Endothelial cell of umbilical vein (primary cell): ENCODE measurements at places on chromosomes 13 and 19. TPM values are rescaled to one million over a fixed set of nuclear protein-coding genes. Genes with fewer than 3 reads are reported as not detected.

COMP gene
- total RNA-seq: not detected in 2 replicates

FGF22 gene
- total RNA-seq: not detected in 2 replicates

PRR19 gene
- total RNA-seq: 1.0 and 1.5 TPM in 2 replicates

CARD8 gene
- total RNA-seq: 123 and 156 TPM in 2 replicates

GRCh38 chr13:45178349-45179162 is 22.3 kb downstream of the KCTD4 start:
- no peaks in the 10 kb centered on the region for H3K36me3 ChIP-seq
- H3K27ac ChIP-seq: no peak overlapping the region
- H3K4me3 ChIP-seq: no peak overlapping the region

DNA sequence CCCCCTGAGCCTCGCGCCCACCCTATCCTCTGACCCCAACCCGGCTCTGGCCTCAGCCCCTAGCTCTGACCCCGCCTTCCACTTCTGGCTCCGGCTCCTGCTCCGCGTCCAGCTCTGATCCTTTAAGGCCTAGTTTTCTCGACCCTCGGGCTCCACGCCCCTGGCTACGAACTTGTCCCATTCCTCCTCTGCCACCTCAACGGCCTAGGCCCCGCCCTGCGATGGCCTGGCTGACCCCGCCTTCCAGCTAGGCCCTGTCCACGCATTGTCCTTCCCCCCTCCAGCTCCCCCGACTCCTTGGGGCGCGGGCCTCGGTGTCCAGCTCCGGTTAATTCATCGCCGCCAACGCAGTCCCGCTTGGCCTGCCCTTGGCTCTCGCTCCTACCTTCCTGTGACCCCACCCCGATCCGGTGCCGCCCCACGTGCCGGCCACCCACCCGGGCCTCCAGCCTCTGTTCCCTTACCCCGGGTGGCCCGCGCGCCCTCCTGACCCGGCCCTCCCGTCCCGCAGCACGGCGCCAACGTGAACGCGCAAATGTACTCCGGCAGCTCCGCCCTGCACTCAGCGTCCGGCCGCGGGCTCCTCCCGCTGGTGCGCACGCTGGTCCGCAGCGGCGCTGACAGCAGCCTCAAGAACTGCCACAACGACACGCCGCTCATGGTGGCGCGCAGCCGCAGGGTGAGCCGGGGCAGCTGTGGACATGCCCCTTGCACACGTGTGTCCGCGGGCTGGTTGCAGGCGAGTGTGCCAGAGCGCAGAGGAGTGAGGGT is 9.4 kb downstream of the BCL3 start:
- H3K27me3 ChIP-seq: no peaks in the 10 kb centered on the region
- DNase-seq: peak; percentile 53
- peaks cover 33% of the 10 kb centered on the region for H3K4me1 ChIP-seq
- H3K36me3 ChIP-seq: no peaks in the 10 kb centered on the region
- H3K4me3 ChIP-seq: peak overlapping the region; percentile 9

DNA sequence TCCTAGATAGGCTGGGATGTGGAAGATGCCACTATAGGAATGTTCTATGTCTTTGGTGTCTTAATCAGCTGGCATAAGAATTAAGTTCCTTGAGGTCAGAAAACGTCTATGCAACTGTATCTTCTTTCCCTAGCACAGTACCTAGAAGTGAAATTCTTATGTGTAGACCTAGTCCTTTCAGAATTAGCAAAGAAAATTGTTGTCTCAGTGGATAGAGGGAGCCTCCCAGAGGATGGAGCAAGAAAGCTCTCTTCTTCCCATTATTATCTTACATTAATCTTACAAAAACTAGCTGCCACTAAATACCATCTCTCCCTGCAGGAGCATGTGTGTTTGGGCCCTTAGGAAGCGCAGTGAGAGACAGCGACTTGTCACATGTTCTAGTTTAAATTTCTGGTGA is 11.6 kb downstream of the CLDN10 start:
- peak; percentile 43 for DNase-seq
- peaks cover 11% of the 10 kb centered on the region for H3K4me1 ChIP-seq
- peaks cover 1% of the 10 kb centered on the region for H3K27me3 ChIP-seq
- H3K27ac ChIP-seq: no peak overlapping the region

DNA sequence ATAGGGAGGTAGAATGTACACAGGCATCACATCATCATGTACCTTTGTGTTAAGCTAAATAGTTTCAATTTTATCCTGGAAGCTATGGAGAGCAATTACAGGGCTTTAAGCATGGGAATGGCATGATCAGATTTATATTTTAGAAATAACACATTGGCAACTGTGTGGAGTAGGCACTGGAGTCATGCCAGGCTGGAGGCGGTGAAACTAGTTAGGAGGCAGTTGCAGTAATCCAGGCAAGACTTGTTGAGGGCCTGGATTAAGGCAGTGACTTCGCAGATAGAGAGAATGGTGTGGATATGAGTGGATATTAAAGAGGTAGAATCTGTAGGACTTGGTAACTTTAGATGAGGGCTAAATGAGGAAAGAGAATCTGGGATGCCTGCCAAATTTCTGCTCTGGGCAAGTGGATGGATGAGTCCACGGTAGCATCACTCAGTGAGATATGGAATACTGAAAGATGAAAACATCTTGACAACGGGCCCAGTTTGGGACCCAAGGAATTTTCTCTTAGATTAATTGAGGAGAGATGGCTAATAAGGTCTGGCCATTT is 506.2 kb downstream of the FGF9 start:
- no peak overlapping the region for H3K27ac ChIP-seq
- no peaks in the 10 kb centered on the region for H3K4me1 ChIP-seq
- H3K36me3 ChIP-seq: no peaks in the 10 kb centered on the region
- H3K4me3 ChIP-seq: no peak overlapping the region
- no peak for DNase-seq

GRCh38 chr13:27341616-27342015 is 71.0 kb downstream of the RASL11A start:
- no peaks in the 10 kb centered on the region for H3K4me1 ChIP-seq
- DNase-seq: no peak
- H3K36me3 ChIP-seq: no peaks in the 10 kb centered on the region
- H3K4me3 ChIP-seq: no peak overlapping the region

DNA sequence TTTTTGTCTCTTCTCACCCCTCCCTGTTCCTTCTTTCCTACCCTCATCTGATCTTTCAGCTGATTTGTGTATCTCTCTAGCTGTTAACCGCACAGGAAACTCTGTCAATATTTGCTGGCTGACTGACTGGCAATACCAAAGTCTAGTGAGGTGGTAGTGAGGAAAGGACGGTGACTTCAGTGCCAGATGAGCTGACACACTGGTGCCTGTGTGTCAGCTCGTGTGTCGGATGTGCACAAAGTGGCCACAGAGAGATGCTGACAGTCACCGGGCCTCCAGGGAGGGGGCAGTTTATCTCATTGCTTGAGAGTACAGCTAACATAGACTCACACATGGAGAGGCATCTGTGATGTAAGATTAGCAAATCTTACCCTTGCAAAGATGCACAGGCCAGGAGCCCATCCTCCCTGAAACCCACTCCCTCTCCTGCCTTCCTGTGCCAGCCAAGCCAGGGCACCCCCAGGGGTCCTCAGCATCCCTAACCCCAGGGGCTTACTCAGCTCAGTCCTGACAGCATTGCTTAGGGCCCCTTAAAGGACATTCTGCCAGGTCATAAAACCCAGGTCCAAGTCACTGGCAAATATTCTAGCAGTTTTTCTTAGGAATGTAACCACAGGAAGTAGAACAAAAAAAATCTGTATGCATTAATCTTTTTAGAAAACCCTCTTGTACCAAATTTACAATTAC is 80.2 kb downstream of the SHISA2 start:
- H3K36me3 ChIP-seq: no peaks in the 10 kb centered on the region
- H3K27ac ChIP-seq: no peak overlapping the region
- DNase-seq: no peak
- H3K4me1 ChIP-seq: no peaks in the 10 kb centered on the region
- no peaks in the 10 kb centered on the region for H3K27me3 ChIP-seq

DNA sequence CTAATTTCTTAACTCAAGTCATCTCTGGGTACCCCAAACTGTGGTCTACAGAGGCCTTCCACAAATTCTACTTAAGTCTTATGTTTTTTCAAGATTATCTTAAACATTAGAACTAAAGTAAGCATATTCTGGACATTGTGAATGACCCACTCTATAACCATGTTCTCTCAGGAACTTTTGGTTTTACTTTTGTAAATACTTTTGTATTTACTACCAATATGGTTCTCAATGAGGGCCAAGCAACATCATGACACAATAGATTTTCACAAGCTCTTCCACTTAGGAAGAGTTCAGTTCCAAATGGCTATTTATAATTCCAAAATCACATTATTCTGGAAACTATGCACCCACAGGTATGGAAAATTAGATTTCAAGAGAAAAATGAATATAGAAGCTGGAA is 10.8 kb downstream of the DIAPH3 start:
- H3K36me3 ChIP-seq: no peaks in the 10 kb centered on the region
- H3K4me1 ChIP-seq: peaks cover 20% of the 10 kb centered on the region
- H3K27me3 ChIP-seq: no peaks in the 10 kb centered on the region
- H3K4me3 ChIP-seq: no peak overlapping the region
- H3K27ac ChIP-seq: no peak overlapping the region

- no peak for DNase-seq
- H3K4me1 ChIP-seq: no peaks in the 10 kb centered on the region
- H3K27ac ChIP-seq: no peak overlapping the region
- no peaks in the 10 kb centered on the region for H3K27me3 ChIP-seq
- H3K36me3 ChIP-seq: no peaks in the 10 kb centered on the region
These were observed 29.8 kb downstream of the RAB20 start for GRCh38 chr13:110531671-110532083.

GRCh38 chr19:33210266-33210940 is 15.2 kb downstream of the SLC7A10 start:
- no peak for DNase-seq
- no peaks in the 10 kb centered on the region for H3K27me3 ChIP-seq
- no peaks in the 10 kb centered on the region for H3K36me3 ChIP-seq
- no peaks in the 10 kb centered on the region for H3K4me1 ChIP-seq
